NCI-H524 (cell line): ENCODE measurements at places on chromosomes 1 and 21.

DNA sequence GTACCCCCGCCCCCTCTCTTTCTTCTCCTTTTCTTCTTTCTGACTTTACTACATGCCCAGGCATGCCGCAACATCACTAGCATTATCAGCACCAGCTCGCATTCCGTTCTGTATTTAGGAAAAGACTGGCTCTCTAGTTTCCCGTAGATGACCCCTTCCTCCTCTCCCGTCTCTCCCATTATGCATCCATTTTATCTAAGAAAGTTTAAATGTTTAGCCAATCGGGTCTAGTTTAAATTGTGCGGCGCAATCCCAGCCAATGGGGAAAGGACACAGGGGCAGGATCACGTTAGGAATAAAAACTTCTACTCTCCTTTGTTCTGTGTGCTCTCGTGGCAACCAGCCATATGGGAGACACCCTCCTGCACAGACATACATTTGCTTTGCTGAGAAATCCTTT lies 2.3 kb upstream of the KRTAP10-7 start:
- no peak for DNase-seq

DNA sequence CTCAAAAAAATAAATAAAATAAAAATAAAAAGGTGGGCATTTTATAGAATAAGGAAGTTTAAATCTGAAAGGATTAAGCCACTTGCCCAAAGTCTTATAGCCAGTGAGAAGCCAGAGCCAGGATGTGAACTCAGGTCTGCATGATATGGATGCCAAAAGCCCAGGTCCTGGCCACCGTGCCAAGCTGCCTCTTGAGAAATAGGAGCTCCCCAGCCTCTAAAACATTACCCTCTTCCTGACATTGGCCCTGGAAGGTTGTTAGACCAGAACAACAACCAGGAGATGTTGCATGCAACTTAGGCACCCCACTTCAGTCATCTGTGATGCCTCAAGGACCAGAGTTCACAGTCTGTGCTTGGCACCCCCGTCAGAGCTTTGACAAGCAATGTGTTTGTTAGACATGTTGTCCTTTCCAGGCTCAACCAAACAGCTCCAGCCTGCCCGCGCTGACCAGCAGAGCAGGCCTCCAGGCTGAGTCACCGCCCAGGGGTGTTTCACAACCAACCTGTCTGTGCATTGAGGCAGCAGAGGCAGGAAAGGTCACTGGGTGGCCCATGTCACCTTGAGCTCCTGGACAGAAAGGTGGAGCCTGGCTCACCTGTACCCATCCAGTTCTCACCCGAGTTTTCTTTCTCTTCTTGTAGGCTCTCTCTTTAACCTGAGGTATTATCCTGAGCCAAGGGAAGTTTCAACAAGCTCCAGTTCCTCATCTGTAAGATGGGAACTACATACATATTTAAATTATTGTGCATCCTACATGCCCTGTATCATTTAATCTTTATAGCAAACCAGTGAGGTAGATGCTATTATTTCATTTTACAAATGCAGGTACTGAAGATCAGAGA lies 14.9 kb upstream of the MED18 start:
- DNase-seq, result no peak

GRCh38 chr21:33362044-33362555 lies 37.3 kb downstream of the IFNAR1 start:
- DNase-seq, result peak; percentile 73

DNA sequence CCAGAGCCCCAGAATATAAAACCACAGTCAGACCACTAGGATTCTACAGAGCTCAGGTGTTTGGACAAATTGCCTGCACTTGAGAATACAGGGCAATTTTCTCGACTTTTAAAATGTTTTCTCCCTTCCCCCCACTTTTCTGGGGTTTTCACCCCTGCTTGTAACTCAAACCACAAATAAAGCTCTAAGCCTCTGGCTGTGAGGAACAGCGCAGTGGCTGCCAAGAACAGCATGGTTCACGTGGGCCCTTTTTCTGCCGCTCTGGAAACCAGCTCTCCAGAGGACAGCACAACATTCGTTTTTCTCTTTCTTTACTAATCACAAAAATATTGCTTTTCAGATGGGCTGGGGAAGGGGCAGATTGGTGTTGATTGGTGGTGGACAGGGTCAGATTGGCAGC lies 102.2 kb upstream of the JUN start:
- no peak for DNase-seq

DNA sequence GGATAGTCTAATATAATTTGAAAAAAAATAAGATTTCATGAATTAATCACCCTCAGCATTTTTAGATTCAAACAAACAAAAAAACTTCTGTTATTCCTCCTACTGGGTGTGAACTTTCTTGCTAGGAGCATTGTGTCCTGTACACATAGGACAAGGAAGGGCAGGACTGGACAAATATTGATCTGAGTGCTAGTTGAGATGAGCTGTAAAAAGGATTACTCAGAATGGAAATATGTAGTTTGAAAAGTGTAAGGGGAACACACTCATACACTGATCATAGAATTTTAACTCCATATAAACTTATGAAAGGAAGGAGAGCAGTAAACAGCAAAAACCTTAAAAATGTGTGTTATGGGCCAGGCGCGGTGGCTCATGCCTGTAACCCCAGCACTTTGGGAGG lies 156.5 kb upstream of the ZNF648 start:
- DNase-seq, result no peak

- DNase-seq, result no peak
These were observed 74.5 kb downstream of the FOXJ3 start for GRCh38 chr1:42260376-42261070.
